RWPE2 (cell line): ENCODE measurements at places on chromosomes 12 and 14.

DNA sequence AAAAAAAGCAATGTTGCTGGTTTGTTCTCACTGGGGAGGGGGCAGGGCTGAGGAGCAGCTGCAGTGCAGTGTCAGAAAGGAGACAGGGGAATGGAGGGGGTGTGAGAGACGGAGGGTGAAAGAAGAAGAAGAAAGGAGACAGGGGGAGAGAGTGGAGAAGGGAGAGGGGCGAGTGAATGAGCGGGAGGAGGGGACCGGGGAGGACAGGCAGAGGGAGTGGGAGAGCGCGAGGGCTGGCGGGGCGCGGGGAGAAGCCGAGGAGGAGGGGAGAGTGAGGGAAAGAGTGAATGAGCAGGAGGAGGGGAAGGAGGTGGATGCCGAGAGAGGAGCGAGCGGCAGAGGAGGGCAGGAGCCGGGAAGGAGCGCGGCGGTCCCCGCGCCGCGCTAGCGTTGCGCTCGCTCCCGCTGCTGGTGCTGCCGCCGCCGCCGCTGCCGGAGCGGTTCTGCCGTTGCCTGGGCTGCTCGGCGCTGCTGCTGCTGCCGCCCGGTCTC is at the start of gene NOVA1:
Gene NOVA1 (minus strand): TSS at position 445 of the 492 bp plus-strand sequence. CDS start 597 bp downstream, outside the sequence.
- no peaks in the 10 kb centered on the region for H3K36me3 ChIP-seq
- peak within 1 kb of the TSS; percentile 18 for H3K4me3 ChIP-seq
- no peak for DNase-seq
- H3K27me3 ChIP-seq = peaks cover 86% of the 10 kb centered on the region

DNA sequence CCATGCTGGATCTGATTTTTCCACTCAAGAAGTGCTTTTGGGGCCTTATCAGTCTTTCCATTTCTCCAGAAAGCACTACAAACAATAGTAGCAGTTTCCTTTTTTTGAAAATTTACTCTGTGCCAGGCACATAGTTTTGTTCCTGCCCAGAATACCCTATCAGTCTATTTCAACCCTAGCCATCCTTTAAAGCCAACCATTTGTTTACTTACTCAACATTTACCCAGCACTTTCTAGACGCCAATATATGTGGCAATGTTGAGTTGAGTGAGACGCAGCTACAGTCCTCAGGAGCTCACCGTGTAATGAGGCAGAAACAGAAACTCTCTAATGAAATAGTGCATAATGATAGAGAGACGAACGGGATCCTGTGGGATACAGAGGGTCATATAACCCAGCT is 32.9 kb upstream of the CHST11 start:
- H3K27me3 ChIP-seq = no peaks in the 10 kb centered on the region
- H3K36me3 ChIP-seq = no peaks in the 10 kb centered on the region
- H3K4me3 ChIP-seq = no peak overlapping the region
- no peak overlapping the region for H3K27ac ChIP-seq
- H3K4me1 ChIP-seq = peaks cover 15% of the 10 kb centered on the region

- H3K27ac ChIP-seq = no peak overlapping the region
- no peaks in the 10 kb centered on the region for H3K27me3 ChIP-seq
- H3K4me3 ChIP-seq = no peak overlapping the region
Measured at GRCh38 chr14:105351410-105351809, 36.9 kb downstream of the PACS2 start.

DNA sequence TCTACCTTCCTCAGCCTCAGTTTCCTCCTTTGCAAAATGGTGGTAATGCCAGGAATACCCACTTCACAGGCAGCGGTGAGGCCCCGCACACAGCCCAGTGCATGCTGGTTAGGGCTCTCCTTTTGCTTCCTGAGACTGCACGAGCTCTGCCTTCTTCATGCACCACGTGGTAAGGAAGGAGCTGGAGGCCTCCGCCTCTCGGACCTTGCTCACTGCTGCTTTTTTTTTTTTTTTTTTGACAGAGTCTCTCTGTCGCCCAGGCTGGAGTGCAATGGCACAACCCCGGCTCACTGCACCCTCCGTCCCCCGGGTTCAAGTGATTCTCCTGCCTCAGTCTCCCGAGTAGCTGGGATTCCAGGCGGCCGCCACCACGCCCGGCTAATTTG is 18.1 kb downstream of the TAMALIN start:
- no peak overlapping the region for H3K27ac ChIP-seq
- no peaks in the 10 kb centered on the region for H3K36me3 ChIP-seq
- H3K4me3 ChIP-seq = no peak overlapping the region
- H3K27me3 ChIP-seq = no peaks in the 10 kb centered on the region
- no peaks in the 10 kb centered on the region for H3K4me1 ChIP-seq
- DNase-seq = no peak

DNA sequence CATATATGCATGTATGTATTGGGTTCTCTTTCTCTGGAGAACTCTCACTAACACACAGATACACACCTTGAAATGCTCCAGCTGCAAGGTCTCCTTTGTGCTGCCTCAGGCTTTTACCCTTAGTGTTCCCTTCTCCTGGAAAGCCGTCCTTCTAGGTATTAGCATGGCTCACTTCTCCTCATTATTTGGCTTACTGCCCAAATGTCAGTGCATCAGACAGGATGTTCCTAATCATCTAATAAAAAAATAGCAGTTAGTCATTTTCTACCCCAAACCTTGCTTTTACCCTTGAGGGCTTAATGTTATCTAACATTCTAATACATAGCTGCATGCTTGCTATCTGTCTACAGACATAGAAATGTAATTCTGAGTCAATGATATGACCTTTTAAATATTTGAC is 109.0 kb upstream of the SLC16A7 start:
- peaks cover 3% of the 10 kb centered on the region for H3K4me1 ChIP-seq
- H3K36me3 ChIP-seq = no peaks in the 10 kb centered on the region
- H3K27me3 ChIP-seq = no peaks in the 10 kb centered on the region
- no peak overlapping the region for H3K4me3 ChIP-seq

- H3K27me3 ChIP-seq = no peaks in the 10 kb centered on the region
- no peak overlapping the region for H3K27ac ChIP-seq
- no peaks in the 10 kb centered on the region for H3K4me1 ChIP-seq
Measured at GRCh38 chr12:91133871-91134270, 22.6 kb upstream of the LUM start.

DNA sequence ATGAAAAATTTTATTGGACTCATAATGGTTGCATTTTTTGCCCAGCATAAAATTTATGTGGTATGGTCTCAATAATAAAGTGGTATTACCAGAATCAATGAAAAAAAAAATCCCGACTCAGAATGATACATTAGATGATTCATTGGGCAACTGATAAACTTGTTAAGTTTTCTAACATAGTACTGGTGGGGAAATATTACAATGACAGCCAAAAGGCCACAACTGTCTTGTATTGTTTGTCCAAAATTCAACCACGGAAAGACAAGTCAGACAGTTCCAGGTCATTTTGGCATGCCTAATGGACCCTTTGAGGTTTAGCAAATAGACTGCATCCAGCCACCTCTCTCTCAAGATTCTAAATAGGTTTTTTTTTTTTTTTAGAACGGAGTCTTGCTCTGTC is 70.5 kb upstream of the TRIM9 start:
- DNase-seq = no peak
- H3K4me3 ChIP-seq = no peak overlapping the region
- H3K36me3 ChIP-seq = no peaks in the 10 kb centered on the region
- H3K27ac ChIP-seq = no peak overlapping the region
- peaks cover 6% of the 10 kb centered on the region for H3K27me3 ChIP-seq

- no peak overlapping the region for H3K4me3 ChIP-seq
- no peaks in the 10 kb centered on the region for H3K4me1 ChIP-seq
- H3K36me3 ChIP-seq = no peaks in the 10 kb centered on the region
- no peak overlapping the region for H3K27ac ChIP-seq
Measured at GRCh38 chr12:100564090-100564489, 9.4 kb upstream of the GAS2L3 start.

- no peak for DNase-seq
- no peak overlapping the region for H3K4me3 ChIP-seq
- peaks cover 66% of the 10 kb centered on the region for H3K36me3 ChIP-seq
- peaks cover 6% of the 10 kb centered on the region for H3K4me1 ChIP-seq
- no peaks in the 10 kb centered on the region for H3K27me3 ChIP-seq
- peak overlapping the region; percentile 88 for H3K27ac ChIP-seq
Measured at GRCh38 chr12:6866163-6866919, 990 bp upstream of the TPI1 start.

- H3K4me3 ChIP-seq = no peak overlapping the region
- H3K36me3 ChIP-seq = no peaks in the 10 kb centered on the region
- no peak overlapping the region for H3K27ac ChIP-seq
Measured at GRCh38 chr12:118424884-118425283, 48.5 kb downstream of the SUDS3 start.

GRCh38 chr12:95880895-95881294 is 22.1 kb downstream of the SNRPF start:
- H3K36me3 ChIP-seq = no peaks in the 10 kb centered on the region
- no peaks in the 10 kb centered on the region for H3K27me3 ChIP-seq
- H3K27ac ChIP-seq = no peak overlapping the region
- no peak overlapping the region for H3K4me3 ChIP-seq

DNA sequence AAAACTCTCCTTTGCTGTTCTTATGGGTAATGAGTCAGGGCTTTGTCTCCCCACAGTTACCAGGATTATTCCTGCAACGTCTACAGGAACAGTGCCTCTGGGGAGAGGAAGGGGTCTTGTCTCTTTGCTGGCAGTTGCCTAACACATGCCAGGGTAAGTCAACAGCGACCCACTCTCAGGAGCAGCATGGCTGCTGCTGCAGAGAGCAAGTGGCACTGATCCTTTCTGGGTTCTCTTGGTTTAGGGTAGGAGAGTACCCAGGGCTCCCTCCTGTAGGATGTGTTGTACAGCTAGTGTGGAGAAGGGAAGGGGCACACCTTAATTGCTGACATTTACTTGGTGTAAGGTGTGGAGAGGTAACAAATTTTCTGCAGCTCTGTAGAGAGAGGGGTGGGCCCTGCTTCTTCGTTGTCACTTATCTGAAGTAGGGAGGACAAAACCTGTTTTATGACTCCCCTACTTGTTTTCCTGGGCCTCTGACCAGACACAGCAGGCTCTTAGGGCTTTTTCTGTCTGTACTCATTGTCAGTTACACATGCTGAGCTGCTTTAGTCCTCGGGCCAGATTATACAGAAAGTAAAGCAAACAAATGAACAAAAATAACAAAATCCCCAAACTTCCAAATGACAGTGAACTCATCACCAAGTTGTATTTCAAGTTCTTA is 168.2 kb downstream of the ACSS3 start:
- no peaks in the 10 kb centered on the region for H3K36me3 ChIP-seq
- H3K27ac ChIP-seq = no peak overlapping the region
- no peak for DNase-seq
- no peaks in the 10 kb centered on the region for H3K4me1 ChIP-seq
- peaks cover 4% of the 10 kb centered on the region for H3K27me3 ChIP-seq

GRCh38 chr14:34012978-34013720 is 62.3 kb upstream of the EGLN3 start:
- no peak for DNase-seq
- no peak overlapping the region for H3K27ac ChIP-seq
- H3K36me3 ChIP-seq = no peaks in the 10 kb centered on the region

DNA sequence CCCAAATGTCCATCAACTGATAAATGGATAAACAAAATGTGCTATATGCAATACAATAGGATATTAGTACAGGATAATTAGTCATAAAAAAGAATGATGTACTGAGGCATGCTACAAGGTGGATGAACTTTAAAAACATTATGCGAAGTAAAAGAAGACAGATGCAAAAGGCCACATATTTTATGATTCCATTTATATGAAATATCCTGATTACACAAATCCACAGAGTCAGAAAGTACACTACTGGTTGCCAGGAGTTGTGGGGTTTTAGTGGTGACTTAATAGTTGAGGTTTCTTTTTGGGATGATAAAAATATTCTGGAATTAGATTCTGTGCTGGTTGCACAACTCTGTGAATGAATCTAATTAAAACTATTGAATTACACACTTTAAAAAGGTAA is 12.6 kb downstream of the TRIM9 start:
- H3K4me1 ChIP-seq = peaks cover 46% of the 10 kb centered on the region
- DNase-seq = no peak
- no peak overlapping the region for H3K4me3 ChIP-seq
- H3K36me3 ChIP-seq = no peaks in the 10 kb centered on the region

- H3K4me3 ChIP-seq = no peak overlapping the region
- peak overlapping the region; percentile 98 for H3K27ac ChIP-seq
- no peaks in the 10 kb centered on the region for H3K27me3 ChIP-seq
- DNase-seq = no peak
Measured at GRCh38 chr12:70646850-70647249, 9.6 kb upstream of the PTPRB start.

DNA sequence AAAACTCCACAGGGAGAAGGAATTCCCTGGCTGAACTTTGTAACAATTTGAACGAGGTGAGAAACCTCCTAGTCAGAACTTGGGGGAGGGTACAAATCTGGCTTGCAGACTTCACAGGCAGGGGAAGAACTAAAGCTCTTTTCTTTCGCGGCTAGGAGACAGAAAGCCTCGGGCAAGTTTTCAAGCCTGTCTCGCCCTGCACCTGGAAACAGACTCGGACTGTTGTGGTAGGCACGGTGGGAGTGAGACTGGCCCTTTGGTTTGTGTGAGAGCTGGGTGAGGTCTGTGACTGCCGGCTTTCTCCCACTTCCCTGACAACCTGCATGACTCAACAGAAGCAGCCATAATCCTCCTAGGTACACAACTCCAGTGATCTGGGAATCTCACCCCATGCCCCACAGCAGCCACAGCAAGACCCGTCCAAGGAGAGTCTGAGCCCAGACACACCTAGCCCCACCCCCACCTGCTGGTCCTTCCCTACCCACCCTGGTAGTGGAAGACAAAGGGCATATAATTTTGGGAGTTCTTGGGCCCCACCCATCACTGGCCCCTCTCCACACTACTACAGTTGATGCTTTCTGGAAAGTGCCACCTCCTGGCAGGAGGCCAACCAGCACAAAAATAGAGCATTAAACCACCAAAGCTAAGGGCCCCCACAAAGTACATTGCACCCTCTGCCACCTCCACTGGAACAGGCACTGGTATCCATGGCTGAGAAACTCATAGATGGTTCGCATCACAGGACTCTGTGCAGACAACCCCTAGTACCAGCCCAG is 102.7 kb upstream of the ST8SIA1 start:
- no peaks in the 10 kb centered on the region for H3K36me3 ChIP-seq
- no peaks in the 10 kb centered on the region for H3K27me3 ChIP-seq

- peak overlapping the region; percentile 79 for H3K27ac ChIP-seq
- peaks cover 17% of the 10 kb centered on the region for H3K4me1 ChIP-seq
- no peak for DNase-seq
- no peaks in the 10 kb centered on the region for H3K27me3 ChIP-seq
- peaks cover 59% of the 10 kb centered on the region for H3K36me3 ChIP-seq
- H3K4me3 ChIP-seq = peak overlapping the region; percentile 93
Measured at GRCh38 chr14:55053018-55053417, 1.6 kb downstream of the MAPK1IP1L start.

GRCh38 chr14:60926002-60926401 is 54.9 kb downstream of the TRMT5 start:
- H3K27ac ChIP-seq = no peak overlapping the region
- H3K4me3 ChIP-seq = no peak overlapping the region
- H3K36me3 ChIP-seq = no peaks in the 10 kb centered on the region
- no peak for DNase-seq

GRCh38 chr14:22011253-22011642 is 337.6 kb upstream of the OR4E1 start:
- DNase-seq = no peak
- no peak overlapping the region for H3K27ac ChIP-seq
- H3K4me1 ChIP-seq = no peaks in the 10 kb centered on the region

- no peak overlapping the region for H3K27ac ChIP-seq
- H3K4me1 ChIP-seq = no peaks in the 10 kb centered on the region
- no peak for DNase-seq
- H3K27me3 ChIP-seq = peaks cover 3% of the 10 kb centered on the region
- no peaks in the 10 kb centered on the region for H3K36me3 ChIP-seq
Measured at GRCh38 chr12:98909746-98910145, 264.7 kb downstream of the APAF1 start.
